Stimulated activated CD4-positive, alpha-beta T cell treated with anti-CD3 and anti-CD28 coated beads, TNF-alpha, amount 100 ng/mL, for 1 hour (primary cell): ENCODE measurements at places on chromosomes 7 and 10.

DNA sequence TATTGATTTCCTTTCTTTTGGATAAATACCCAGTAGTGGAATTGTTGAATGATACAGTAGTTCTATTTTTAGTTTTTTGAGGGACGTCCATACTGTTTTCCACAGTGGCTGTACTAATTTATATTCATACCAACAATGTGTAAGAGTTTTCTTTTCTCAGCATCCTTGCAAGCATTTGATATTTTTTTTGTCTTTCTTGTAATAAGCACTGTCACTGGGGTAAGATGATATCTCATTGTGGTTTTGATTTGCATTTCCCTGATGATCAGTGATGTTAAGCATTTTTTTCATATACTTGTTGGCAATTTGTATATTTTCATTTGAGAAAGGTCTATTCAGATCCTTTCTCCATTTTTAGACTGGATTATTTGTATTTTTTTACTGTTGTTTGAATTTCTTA lies 308.7 kb downstream of the PTEN start:
- DNase-seq, result no peak

DNA sequence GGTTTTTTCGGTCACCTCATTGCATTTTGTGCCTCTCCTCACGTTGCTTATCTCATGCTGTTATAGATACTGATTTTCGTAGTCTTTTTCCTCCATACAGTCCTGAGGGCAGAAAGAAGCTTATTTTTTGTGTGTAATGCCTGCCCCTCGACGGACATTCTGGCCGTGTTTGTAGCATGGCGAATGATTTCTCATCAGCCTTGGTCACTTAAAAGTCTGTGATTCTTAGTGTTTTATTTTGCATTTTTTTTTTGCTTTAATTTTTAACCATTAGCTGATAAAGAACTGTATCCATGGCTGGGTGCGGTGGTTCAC lies 469 bp upstream of the NOC3L start:
- no peak for DNase-seq

GRCh38 chr7:101021703-101022102 lies 1.8 kb downstream of the MUC17 start:
- DNase-seq, result no peak

DNA sequence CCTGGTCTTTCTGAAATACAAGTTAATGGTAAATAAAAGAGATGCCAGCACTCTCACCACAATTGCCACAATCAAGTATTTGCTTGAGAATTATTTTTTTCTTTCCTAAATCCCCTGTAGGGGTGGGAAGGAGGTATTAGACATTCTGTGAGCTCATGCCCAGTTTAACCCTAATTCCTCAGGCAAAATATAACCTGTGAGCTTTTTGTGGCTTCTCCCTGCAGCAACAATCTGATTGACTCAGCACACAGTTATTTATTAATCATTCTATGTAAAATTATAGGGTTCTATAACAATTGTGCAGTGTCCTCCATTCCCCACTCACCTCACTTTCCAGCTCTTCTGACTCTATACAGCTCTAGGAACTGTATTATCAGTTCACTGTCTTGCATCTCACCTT lies 66.3 kb downstream of the GLI3 start:
- DNase-seq, result no peak

- no peak for DNase-seq
Measured at GRCh38 chr10:74122060-74122459, 28.6 kb downstream of the AP3M1 start.
